Aorta (tissue), 5 donors: ENCODE measurements at places on chromosomes 3 and 15.

DNA sequence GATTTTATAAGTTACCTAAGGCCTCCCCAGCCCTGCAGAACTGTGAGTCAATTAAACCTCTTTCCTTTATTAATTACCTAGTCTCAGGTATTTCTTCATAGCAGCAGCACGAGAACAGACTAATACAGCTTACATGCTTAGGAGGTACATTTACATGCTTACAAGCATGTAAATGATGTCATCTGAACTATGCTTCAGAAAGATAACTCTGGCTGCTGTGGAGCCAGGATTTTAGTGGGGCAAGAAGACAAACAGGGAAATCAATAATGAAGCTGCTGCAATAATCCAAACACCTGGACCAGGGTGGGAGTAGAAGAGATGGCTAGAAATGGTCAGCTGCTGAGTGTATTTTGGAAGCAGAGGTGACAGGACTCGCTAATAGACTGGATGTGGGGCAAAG is 9.6 kb downstream of the NDUFAF1 start:
- no peak for DNase-seq

DNA sequence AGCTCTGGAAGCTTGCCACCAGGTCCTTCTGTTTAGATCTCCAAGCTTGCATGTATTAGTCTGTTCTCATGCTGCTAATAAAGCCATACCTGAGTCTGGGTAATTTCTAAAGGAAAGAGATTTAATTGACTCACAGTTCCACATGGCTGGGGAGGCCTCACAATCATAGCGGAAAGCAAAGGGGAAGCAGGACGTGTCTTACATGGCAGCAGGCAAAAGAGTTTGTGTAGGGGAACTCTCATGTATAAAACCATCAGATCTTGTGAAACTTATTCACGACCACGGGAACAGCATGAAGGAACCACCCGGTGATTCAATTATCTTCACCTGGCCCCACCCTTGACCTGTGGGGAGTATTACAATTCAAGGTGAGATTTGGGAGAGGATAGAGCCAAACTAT is 147.0 kb upstream of the PROK2 start:
- no peak for DNase-seq

DNA sequence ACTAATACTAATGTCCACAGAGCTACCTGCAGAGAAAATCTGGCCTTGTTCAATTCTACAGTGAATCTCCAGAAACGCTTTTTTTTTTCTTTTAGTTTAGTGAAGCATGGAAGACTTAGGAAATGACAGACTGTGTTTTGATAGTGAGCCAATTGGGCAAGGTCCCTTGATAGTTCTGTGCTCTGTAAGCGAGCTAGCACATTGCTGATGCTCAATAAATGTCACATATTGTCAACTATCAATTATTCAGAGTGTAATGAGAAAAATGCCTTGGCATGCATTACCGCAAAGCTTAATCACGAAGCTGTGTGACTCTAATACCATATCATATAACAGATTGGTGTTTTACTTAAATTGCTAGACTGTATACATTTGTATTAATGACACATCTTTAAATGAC is 5.2 kb upstream of the C3orf85 start:
- DNase-seq: no peak

GRCh38 chr15:39826975-39827374 is 44.3 kb upstream of the FSIP1 start:
- DNase-seq: no peak
